ENCODE measurements at places on chromosomes 13 and 19. TPM values are rescaled to one million over a fixed set of nuclear protein-coding genes. Genes with fewer than 3 reads are reported as not detected.

GRIK5 gene
- polyA plus RNA-seq = 0.54 TPM

MISP3 gene
- polyA plus RNA-seq = 2.1 TPM

GRCh38 chr13:73857106-73857505, 277.1 kb downstream of the KLF12 start:
- no peak for DNase-seq

GRCh38 chr13:47294691-47295090, 397.8 kb upstream of the HTR2A start:
- no peak for DNase-seq

DNA sequence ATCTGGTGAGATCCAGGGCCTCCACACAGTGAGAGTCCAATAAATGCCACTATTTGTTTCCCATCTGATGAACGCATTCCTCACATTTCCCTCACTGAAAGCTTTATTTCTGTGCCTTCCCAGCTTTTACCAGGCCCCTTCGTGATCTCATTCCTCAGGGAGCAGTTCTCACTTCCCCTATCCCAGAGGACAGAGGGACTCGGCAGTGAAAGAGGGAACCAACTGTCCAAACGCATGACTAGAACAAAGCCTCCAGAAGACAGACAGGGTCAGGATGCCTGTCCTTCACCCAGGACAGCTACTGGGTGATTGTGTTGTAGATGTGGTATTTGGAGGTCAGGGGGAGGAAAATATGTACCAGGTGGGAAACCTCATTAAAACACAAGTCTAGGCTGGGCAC, 2.0 kb upstream of the ZBTB45 start:
- no peak for DNase-seq

GRCh38 chr19:29546583-29547190, 20.9 kb downstream of the VSTM2B start:
- no peak for DNase-seq

Data from A549 (cell line).